Chondrocyte (in vitro differentiated cells): ENCODE measurements at places on chromosomes 16 and 17.

GRCh38 chr16:11306381-11306780 lies 25.3 kb upstream of the PRM1 start:
- no peak for DNase-seq

DNA sequence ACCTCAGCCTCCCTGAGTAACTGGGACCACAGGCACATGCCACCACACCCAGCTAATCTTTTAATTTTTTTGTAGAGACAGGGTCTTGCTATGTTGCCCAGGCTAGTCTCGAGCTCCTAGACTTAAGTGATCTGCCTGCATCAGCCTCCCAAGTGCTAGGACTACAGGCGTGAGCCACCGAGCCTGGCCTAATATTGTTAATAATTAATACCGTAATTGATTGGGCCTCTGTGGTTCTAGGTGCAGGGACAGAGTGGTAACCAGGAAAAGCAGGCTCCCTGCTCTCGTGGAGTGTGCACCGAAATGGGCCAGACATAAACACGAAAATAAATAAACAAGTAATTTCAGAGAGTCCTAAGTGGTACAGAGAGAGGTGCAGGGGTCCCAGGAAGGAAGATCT lies 241.0 kb downstream of the GSG1L start:
- peak; percentile 4 for DNase-seq

DNA sequence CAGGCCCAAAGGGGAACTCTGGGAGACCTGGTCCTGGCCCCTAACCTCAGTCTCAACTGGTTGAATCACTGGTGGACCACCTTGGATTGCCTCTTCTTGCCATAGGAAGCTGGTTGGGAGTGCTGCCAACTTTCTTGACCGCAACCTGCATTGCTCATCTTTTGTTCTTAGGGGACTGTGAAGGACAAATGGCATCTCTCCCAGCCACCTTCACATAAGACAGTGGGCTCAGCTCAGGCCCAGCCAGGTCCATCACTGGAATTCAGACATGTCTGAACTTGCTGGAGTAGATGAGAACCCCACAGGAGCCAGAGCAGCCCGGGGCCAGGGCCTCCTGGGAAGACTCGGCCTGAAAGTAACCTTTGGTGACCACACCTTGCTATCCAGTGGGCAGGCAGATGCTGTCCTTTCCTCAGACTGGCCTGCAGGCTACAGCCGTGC lies 18.8 kb downstream of the ADORA2B start:
- DNase-seq: no peak

- peak; percentile 75 for DNase-seq
Observed at GRCh38 chr17:81517339-81518112, 4.9 kb upstream of the ACTG1 start.

GRCh38 chr16:14013571-14014283 lies 57.4 kb upstream of the MRTFB start:
- no peak for DNase-seq

- DNase-seq: no peak
Observed at GRCh38 chr17:13350466-13350865, 251.3 kb downstream of the HS3ST3A1 start.

DNA sequence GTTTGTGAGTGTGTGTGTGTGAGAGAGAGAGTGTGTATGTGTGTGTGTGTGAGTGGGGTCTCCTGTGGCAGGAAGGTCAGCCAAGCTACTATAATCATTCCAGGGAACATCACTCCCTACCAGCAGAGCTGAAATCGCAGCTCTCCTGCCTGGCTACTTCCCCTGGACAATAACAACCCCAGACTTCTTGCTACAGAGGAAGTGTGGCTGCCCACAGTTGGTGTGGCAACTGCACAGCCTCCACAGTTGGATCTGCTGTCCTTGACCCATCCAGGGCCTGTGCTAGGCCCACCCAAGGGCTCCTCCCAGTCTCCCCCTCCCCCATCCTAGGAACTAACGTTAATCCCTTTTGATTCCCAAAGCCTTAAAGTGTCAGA lies 1.5 kb downstream of the SLC13A5 start:
- DNase-seq: no peak

DNA sequence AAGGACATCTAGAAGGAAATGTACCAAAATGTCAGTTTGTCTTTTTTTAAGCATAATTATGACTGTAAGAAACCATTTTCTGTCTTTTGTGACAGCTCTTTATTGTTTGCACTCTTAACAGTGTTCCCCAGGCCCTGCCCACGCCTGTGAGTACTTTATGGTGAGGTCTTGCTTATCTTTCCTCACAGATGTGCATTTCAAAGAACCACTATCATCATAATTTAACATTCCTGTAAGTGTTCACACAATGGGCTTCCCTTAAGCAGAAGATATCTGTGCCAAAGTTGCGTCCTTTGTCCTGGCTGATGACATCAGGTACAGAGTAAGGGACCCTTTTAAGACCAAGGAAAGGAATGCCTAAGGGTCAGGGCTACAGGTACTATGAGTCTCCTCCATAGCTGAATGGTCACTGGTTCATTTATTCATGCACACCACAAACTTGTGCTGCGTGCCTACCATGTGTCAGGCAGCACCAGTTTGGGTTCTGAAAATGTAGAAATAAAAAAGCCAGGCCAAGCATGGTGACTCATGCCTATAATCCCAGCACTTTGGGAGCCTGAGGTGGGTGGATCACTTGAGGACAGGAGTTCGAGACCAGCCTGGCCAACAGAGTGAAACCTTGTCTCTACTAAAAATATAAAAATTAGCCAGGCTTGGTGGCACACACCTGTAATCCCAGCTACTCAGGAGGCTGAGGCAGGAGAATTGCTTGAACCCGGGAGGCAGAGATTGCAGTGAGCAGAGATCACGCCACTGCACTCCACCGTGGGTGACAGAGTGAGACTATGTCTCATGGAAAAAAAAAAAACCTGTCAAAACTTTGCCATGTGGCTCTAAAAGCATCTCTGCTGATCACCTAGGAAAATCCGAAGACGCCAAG lies 55.4 kb upstream of the NLK start:
- no peak for DNase-seq

- no peak for DNase-seq
Observed at GRCh38 chr17:28071891-28072606, 29.6 kb downstream of the NLK start.

DNA sequence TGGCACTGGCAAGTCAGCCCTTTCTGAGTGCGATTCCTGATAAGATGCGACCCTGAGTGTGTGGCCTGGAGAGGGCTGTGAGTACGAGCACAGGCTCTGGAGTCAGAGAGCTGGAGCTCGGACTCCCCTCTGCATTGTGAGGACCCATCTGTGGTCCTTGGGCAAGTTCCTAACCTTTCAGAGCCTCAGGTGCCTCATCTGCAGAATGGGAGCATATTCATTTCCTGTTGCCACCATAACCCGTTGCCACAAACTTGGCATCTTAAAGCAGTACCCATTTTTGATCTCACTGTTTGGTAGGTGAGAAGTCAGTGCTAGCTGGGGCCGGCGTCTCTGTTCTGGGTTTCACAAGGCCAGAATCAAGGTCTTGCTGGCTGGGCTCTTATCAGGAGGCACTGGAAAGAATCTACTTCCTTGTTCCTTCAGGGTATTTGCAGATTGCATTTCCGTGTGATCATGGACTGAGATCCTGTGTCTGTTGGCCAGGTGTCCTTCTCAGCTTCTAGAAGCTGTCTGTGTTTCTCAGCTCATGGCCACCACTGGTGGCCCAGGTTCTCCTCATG lies 20.2 kb downstream of the KNOP1 start:
- DNase-seq: no peak

- DNase-seq: no peak
Observed at GRCh38 chr17:74757502-74757901, 9.1 kb downstream of the NHERF1 start.

DNA sequence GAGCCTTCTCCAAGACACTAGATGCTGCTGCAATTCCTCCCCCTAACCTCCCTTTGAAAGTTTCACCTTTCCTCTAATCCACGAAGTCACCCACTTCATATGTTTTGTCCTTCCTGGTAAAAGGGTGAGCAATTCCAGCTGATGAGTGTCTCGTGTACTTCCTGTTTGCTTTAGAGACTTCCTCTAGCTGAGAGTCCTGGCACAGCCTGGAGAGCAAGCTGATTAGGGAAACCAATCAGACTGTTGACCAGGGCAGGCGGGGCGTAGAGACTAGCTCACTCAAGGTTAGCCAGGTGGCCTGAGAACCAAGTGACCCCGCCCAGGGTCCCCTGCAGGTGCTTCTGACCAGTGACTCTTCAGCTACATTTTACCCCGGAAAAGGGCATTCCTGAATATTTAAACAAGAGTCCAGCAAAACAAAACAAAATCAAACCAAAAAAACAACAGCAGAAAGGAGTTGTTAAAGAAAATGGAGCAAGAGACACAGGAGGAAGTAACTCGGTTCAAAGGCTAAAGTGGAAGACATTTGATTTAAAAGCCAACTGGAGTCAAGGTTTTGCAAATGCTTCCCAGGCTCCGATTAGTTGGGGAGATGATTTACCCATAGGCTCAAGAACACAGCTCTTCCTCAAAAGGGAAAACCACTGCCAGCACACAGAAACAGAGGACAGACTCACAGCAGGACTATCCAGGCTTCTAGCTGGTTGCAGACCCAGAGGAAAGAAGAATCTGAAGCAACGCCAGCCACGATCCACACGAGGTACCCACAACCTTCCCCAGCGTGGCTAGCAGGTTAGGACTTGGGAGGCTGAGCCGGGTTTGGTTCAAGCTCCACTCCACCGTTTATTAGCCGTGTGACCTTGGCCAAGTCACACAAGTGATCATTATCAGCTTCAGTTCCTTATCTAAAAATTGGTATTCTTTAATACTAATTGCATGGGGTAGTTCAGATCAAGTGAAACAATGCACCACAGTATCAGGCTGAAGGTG lies 13.4 kb downstream of the HSPB9 start:
- DNase-seq: no peak

DNA sequence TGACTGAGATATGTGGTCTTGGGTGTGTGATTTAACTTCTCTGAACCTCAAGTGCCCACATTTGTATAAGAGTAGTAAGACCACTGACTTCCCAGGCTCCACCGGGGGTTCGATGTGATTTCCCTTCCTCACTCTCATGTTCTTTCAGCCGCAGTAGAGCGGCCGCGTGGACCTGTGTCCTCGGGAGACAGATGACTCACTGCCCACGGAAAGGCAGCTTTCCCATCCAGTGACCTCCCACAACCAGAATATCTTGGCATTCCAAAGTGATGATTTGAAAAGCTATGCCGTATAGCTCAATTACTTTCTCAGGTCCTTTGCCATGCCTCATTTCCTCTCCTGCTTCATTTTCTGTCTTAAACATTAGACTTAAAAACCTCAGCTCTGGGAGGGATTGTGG lies 73.6 kb downstream of the IL21R start:
- DNase-seq: peak; percentile 63

DNA sequence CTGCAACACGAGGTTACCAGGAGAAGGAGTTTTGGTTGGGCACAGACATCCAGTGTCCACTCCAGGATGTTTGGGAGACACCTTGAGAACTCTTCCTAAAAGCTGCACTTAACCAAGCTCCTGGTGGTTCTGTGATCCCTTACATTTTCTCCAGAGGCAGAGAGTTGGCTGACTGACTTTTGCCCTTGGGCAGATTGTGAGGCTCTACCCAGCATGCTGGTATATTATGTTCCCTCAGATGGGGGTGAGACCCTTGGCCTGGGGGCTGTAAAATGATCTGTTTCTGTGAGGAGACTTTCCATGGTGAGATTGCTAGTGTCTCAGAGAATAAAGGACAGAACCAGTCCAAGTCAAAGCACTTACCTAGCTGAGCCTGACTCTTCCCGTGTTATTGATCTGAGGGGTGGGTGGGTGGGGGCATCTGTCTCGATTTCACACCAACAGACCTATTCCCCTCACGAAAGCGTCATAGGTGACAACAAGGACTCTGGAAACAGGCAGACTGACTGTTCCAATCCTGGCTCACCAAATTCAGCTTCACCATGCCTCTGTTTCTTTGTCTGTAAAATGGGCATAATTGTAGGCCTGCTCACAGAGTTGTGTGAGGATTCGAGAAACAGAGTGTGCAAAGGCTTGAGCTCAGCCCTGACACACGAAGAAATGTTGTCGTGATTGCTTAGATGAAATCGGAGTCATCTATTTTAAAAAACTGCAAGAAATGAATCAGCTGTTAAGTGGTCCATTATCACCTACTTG lies 12.2 kb downstream of the USB1 start:
- DNase-seq: no peak

DNA sequence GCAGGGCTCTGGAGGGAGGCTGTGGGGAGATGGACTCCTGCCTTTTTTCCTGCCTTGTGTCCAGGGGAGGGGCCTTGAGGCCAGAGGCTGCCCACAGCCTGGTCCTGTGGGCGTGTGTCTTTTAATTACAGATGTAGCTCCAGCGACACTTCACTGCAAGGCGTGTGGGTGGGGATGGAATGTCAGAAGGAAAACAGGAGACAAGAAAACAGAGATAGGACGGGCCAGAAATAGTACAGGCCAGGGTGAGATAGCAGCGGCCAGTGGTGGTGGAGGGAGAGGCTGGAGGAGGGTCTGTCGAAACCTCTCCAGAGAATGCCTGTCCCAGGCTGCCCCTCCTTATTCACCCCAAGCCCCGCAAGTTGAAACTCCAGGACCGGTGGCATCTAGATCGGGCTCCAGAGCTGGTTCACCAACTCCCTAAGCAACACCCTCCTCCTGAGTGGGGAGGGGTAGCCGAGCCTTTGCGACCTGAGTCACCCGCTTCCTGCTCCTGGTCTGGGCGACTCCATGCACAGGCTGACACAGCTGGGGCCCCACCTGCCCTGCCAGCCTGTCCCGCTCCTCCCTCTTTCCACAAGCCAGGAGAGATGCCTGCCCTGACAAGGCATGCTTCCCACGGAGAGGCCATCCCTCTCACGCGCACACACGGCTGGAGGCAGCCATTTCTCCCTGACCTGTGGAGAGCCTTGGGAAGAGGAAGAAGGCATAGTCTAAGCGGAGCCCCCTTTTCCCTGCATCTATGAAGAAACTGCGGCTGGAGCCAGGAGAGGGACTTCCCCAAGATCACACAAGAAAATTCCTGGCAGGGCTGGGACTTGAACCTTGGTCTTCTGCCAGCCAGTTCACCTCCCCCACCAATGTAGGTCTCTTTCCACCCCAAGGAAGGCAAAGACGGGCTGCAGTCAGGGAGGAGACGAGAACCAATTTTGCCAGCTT lies 6.6 kb upstream of the JUP start:
- no peak for DNase-seq

- no peak for DNase-seq
Observed at GRCh38 chr16:75727221-75727620, 931 bp upstream of the CPHXL start.

GRCh38 chr17:323181-323580 lies 29.4 kb downstream of the RPH3AL start:
- no peak for DNase-seq

DNA sequence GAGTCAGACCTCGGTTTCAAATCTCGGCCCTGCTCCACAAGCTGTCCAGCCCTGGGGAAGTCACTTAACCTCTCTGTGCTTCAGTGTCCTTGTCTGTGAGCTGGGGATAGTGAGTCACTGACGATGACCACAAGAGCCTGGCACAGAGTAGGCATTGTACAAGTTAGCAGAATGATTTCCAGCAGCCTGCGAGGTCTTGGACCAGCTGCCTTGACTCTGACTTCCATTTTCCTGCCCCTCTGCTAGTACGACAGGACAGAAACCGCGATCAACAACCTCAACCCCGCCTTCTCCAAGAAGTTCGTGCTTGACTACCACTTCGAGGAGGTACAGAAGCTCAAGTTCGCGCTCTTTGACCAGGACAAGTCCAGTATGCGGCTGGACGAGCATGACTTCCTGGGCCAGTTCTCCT lies 20.7 kb downstream of the CPNE2 start:
- no peak for DNase-seq
